ENCODE measurements at places on chromosomes 5 and 9.

DNA sequence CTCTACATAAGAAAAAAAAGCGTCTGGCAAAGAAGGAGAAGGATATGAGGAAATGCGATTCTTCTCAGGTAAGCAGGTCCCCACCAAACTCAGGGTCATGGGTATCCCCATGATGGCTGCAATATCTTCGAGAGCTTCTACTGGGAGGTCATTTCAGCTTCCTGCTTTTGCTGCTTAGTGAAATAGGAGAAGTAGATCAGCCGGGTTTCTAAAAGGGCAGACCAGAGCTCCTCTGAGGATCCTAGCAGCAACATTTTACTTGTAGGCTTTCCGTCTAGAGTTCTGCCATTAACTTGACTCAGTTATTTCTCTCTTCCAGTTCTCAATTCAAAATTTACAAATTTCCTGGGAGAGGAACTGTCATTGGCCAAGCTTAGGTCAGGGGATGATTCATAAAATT, 134.7 kb downstream of the DPYSL3 start:
- DNase-seq, result no peak

GRCh38 chr5:64273276-64273675, 107.6 kb downstream of the RNF180 start:
- DNase-seq, result no peak

DNA sequence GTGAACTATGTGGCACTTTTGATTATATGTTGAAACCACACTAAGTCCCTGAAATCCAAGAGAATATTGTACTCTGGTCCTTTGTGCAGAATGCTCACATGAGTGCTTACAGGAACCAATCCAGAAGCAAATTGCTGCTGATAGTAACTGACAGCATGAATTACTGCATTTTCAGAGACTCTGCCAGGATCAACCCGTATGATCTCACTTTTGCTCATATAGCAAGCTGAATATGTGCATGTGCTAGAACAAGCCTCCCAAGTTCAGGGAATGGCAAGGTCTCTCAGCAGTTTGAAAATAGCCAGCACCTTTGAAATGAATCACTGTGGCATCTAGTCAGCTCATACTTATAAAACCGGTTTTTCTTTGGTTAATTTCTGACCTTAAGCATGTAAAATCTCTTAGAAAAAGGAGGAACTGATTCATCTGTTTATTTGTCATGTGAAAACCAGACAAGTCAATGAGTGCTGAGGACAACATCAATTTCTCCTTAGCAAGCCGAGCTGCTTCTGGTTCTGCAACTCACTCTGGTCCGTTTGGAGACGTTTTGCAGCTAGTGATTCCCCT, 215.7 kb upstream of the ELL2 start:
- peak; percentile 99 for DNase-seq

- peak; percentile 44 for DNase-seq
Observed at GRCh38 chr5:149455889-149456409, 76.9 kb upstream of the IL17B start.

DNA sequence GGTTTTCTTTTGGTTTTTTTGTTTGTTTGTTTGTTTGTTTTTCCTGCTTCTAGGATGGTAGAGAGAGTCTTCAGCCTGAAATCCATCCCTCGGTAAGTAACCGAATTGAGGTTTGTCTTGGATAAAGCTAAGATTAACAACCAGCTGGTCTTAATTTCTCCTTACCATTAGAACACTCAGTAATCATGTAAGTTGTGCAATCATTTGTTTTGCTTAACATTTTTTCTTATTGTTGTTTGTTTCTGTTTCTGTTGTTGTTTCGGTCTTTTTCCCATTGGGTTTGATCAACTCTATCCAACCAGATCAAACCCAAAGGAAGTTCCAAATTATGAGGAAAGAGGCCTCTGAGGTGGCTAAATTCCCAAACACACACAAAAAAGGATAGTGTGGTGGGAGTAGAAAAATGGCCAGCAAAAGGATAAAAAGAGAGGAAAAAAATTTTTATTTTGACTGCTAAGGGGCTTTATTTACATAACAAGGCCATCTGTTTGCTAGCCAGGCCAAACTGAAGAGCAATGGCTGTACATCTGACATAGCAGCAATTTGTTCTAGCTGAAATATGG, 49.6 kb upstream of the ANKRD31 start:
- DNase-seq, result no peak

GRCh38 chr5:73135429-73136054, 15.2 kb downstream of the TMEM171 start:
- peak; percentile 27 for DNase-seq

DNA sequence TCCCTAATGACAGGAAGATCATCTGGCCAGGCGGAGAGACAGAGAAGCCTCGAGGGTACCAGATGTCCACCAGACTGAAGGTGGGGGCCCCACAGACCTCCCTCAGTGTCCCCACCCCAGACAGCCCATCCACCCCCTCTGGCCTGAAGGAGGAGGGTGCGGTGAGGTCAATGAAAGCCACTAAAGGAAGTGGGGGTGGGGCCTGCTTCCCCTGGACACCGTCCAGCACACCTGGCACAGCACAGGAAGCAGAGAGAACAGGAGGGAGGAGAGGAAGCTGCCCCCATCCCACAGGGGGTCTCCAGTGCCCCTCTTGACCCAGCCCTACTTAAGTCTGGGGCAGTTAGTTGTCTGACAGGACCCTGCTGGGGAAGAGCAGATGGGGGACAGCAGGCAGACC, 11.2 kb downstream of the LRRC26 start:
- no peak for DNase-seq

DNA sequence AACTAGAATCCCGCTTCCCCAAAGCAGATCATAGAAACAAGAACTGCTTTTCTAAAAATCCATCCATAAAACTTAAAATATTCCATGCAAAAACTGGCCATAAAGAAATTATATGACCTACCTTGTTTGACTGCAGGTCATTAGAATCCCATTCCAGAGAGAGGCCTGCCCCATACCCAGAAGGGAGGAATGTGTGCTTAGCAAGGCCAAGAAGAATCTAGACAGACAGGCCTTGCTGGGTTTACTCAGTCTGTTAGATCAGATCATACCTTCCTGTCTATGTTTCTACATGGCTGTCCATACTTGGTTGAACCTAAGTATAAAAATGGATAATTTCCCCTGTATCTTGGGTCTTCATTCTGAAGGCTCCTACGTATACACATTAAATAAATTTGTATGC, 358.8 kb upstream of the TRPC7 start:
- DNase-seq, result peak; percentile 9

DNA sequence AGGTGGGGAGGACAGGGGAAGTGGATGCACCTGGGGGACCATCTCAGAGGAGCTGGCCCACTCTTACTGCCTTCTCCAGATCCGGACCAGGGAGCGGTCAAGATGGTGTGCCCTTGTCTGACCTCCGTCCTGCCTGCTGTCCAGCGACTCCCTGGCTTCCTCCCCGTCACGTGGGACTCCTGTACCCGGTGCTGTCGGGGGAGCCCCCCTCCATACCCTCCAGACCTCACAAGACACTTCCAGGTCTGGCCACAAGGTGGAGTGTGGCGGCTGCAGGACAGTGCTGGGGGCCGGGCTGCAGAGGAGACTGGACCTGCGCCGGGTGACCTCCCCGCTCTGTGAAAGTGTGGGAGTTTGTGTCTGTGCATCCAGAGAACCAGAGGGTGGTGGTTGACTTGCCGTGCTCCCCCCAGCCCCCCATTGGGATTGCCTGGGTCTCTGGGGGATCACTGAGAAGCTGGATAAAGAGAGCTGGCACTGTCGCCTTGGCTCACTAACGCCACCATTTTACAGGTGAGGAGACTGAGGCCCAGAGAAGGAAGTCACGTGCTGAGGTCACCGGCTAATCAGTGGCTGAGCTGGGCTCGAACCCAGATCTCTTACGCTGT, 1.9 kb upstream of the CRB2 start:
- DNase-seq, result peak; percentile 32

DNA sequence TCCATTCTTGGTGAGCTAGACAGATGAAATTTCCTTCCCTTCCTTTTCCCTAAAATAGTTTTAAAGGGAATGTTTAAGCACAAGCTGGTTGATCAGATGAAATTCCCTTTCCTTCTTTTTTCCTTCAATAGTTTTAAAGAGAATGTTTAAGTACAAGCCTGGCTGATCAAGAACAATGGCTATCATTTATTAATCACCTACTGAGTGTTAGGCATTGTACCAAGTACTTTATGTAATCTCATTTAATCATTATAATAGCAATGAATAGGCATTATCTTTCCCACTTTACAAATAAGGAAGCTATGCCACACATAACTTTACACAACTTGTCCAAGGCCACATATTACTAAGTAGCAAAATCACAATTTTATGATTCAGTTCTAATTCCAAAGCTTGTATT, 152.0 kb upstream of the ACOT12 start:
- no peak for DNase-seq

- peak; percentile 21 for DNase-seq
Observed at GRCh38 chr9:79129865-79130480, 441.8 kb upstream of the TLE4 start.

DNA sequence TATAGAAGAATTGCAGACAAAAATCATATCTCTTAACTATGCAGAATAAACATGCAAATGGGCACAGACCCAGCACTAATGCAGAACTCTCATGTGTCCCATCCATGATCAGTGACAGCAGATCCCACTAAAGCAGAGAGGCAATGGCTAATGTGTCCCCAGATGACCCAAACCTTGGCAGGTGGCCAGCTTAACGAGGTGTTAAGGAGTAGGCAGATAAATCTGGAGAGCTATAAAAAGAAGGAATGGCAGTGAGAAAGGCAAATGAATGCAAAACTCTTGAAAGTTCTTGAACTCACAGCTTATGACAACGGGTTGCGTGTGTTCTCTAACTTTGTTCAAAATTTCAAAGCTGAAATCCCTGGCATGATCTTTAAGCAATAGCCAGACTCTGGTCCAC, 265.4 kb downstream of the RASEF start:
- no peak for DNase-seq

GRCh38 chr5:147893820-147894219, 12.5 kb downstream of the C5orf46 start:
- DNase-seq, result peak; percentile 33

GRCh38 chr9:123378025-123378424, 22.0 kb downstream of the CRB2 start:
- no peak for DNase-seq

- peak; percentile 25 for DNase-seq
Observed at GRCh38 chr5:118611332-118611945, 376.9 kb downstream of the DTWD2 start.

DNA sequence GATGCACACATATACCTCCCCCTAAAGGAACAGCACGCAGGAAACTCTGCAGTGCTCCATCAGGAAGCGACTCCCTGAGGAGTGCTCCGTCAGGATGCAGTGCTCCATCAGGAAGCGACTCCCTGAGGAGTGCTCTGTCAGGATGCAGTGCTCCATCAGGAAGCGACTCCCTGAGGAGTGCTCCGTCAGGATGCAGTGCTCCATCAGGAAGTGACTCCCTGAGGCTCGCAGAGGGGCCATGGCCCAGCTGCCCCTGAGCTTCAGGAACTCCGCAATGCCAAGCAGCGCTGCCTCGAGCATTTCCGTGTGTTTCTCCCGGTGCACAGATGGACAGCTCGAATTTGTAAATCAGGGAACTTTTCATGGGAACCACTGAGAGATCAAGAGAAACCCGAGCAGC, 88.1 kb downstream of the PAX5 start:
- no peak for DNase-seq

- no peak for DNase-seq
Observed at GRCh38 chr5:169296419-169297143, 4.4 kb downstream of the SLIT3 start.

DNA sequence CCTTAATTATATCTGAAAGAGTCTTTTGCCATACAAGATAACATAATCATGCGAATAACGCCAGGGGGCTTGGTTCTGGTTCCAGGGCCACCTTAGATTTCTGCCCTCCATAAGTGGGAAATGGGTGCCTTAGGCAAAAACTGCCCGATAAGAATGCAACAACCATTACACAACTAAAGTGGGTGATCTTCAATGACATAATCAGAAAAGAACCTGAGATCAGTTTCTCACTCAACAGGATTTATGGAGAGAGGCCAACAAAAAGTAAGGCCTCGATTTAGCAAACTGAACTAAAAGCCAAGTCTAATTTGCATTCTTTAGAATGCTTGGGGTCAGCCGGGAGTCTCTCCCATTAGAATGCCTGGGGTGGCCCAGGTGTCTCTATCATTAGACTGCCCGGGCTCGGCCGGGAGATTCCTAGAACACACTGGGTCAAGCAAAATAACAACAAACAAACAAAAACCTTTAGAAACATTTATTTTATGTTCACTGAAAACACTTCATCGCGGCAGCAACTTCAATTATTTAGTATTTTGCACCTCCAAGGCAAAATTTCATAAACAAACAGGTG, 194.8 kb downstream of the AUH start:
- no peak for DNase-seq

GRCh38 chr9:98551511-98552286, 157.0 kb downstream of the GABBR2 start:
- DNase-seq, result peak; percentile 59

- no peak for DNase-seq
Observed at GRCh38 chr5:107373549-107374263, 297.0 kb downstream of the EFNA5 start.

GRCh38 chr5:118459490-118459889, 528.9 kb downstream of the DTWD2 start:
- no peak for DNase-seq

GRCh38 chr9:78011049-78011448, 20.6 kb downstream of the GNAQ start:
- DNase-seq, result no peak
